ENCODE measurements at places on chromosomes 4 and X. TPM values are rescaled to one million over a fixed set of nuclear protein-coding genes. Genes with fewer than 3 reads are reported as not detected.

DNA sequence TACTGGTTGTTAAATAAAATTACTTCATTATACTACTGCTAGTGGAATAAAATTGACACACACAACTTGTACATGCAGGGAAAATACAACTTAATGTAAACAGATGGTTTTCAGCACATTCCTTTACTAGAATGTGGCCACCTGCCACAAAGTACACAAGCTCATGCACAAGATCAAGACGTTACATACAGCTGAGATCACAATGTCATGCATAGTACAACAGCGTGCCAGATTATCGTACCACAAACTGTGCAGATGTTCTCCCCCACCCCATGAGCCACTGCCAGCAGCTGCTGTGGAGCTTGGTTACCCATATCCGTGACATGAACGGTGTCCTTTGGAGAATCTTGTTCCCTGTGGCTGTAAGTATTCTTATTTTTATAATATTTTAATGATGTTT lies 27.7 kb downstream of the FBXO8 start:
- DNase-seq: no peak

DNA sequence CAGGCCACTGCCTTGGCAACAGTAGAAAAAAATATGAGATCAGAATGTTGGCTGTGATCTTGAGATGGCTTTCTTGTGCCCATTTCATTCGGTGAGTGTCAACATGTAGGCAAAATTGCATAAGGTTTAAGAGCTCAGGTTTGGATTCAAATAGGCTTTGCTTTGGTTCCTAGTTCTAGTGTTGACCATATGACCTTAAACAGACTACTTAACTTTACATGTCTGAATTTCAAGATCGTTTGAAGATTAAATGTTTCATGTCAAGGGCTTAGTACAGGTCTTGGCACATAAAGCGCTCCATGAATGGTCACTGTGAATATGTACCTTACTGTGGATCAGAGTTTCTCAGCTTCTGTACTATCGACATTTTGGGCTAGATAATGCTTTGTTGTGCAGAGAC lies 204.2 kb downstream of the MGST2 start:
- DNase-seq: no peak

GRCh38 chr4:2009651-2010233 lies 968 bp upstream of the NELFA start:
- DNase-seq: peak; percentile 55

UGT2B15 gene
- not detected for total RNA-seq

NMU gene
- 0.35 TPM for total RNA-seq

IL13RA2 gene
- not detected for total RNA-seq

CSN2 gene
- not detected for total RNA-seq

ZAR1 gene
- not detected for total RNA-seq

Measured in activated naive CD4-positive, alpha-beta T cell treated with anti-CD3 and anti-CD28 coated beads, Interleukin-2, amount 50 U/mL, for 72 hours (primary cell).